ENCODE measurements at places on chromosomes 2 and 18. TPM values are rescaled to one million over a fixed set of nuclear protein-coding genes. Genes with fewer than 3 reads are reported as not detected.

- DNase-seq = no peak
- H3K27ac ChIP-seq = no peak overlapping the region
- no peak overlapping the region for H3K4me3 ChIP-seq
- no peaks in the 10 kb centered on the region for H3K36me3 ChIP-seq
- no peaks in the 10 kb centered on the region for H3K4me1 ChIP-seq
Measured at GRCh38 chr2:149617476-149617875, 29.9 kb upstream of the MMADHC start.

- no peaks in the 10 kb centered on the region for H3K36me3 ChIP-seq
- DNase-seq = no peak
- H3K4me1 ChIP-seq = no peaks in the 10 kb centered on the region
- no peak overlapping the region for H3K27ac ChIP-seq
Measured at GRCh38 chr2:111054791-111055691, 65.7 kb upstream of the BCL2L11 start.

GRCh38 chr2:105411720-105412407, 13.0 kb upstream of the FHL2 start:
- no peak for DNase-seq
- H3K27me3 ChIP-seq = no peaks in the 10 kb centered on the region
- no peaks in the 10 kb centered on the region for H3K4me1 ChIP-seq
- peak overlapping the region; percentile 34 for H3K27ac ChIP-seq

- H3K4me1 ChIP-seq = no peaks in the 10 kb centered on the region
- H3K4me3 ChIP-seq = no peak overlapping the region
- no peak for DNase-seq
- H3K36me3 ChIP-seq = no peaks in the 10 kb centered on the region
- no peaks in the 10 kb centered on the region for H3K27me3 ChIP-seq
- no peak overlapping the region for H3K27ac ChIP-seq
Measured at GRCh38 chr18:56130481-56130880, 507.9 kb downstream of the TXNL1 start.

GRCh38 chr2:147636238-147636882, 208.5 kb upstream of the ACVR2A start:
- H3K4me1 ChIP-seq = peaks cover 5% of the 10 kb centered on the region
- H3K4me3 ChIP-seq = no peak overlapping the region
- H3K27ac ChIP-seq = no peak overlapping the region
- H3K36me3 ChIP-seq = no peaks in the 10 kb centered on the region
- no peak for DNase-seq

DNA sequence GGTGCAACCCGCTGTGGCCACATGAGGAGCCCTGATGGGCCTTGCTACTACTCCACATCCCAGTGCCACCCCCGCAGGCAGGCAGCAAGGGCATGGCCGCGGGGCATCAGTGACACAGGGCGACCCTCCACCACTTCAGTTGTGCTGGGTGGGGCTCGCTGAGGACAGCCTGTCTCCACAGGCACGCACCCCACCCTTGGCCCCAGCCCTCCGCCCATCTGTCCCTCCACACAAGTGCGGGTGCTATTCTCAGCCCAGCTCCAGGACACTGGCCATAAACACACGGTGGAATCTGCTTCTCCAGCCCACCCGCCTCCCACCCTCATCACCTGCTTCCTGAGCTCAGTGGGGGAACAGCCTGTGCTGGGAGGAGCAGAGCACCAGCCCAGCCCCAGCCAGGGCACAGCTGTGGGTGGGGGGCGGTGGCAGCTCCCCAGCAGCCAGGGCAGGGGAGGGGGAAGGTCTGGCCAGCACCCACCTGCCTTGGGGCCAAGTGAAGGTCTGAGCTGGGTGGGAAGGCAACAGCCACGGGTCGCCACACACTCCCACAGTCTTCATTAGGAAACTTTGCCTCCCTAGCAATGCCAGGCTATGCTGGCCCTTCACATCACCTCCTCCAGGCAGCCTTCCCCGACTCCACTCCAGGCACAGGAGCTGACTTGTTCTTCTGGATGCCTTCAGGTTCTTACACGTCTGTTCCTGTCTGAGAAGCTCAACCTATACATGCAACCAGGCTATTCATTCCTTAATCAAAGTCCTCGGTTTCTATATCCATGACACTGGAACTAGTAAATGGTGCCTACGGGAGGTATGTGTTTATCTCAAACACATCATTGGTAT, 16.5 kb downstream of the BIN1 start:
- no peaks in the 10 kb centered on the region for H3K36me3 ChIP-seq
- H3K27me3 ChIP-seq = no peaks in the 10 kb centered on the region
- H3K4me3 ChIP-seq = no peak overlapping the region
- DNase-seq = no peak
- H3K27ac ChIP-seq = no peak overlapping the region
- H3K4me1 ChIP-seq = peaks cover 1% of the 10 kb centered on the region

DNA sequence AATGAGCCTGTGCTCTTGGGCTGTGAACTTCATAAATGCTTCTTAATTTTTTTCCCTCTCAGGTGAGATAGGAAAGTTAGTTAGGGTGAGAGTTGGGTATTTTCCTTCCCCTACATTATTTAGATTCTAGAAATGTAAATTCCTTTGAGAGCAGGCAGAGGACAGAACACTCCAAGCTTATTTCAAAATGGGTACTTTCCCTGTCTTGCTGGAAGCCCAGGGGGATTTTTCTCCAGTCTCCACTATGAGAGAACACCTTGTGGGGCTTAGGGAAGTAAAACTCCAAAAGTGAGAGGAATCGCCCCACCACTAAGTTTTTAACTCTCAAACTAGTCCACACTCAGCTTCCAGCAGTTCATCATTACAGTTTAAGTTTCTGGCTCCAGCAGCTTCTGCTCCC, 253.2 kb upstream of the CTAGE1 start:
- no peaks in the 10 kb centered on the region for H3K27me3 ChIP-seq
- no peaks in the 10 kb centered on the region for H3K4me1 ChIP-seq
- no peak overlapping the region for H3K27ac ChIP-seq
- DNase-seq = no peak

GRCh38 chr2:174529916-174530315, 43.1 kb upstream of the GPR155 start:
- no peak overlapping the region for H3K4me3 ChIP-seq
- no peak overlapping the region for H3K27ac ChIP-seq
- H3K4me1 ChIP-seq = no peaks in the 10 kb centered on the region

GRCh38 chr18:40752316-40752715, 1202.7 kb upstream of the PIK3C3 start:
- H3K4me3 ChIP-seq = no peak overlapping the region
- no peaks in the 10 kb centered on the region for H3K36me3 ChIP-seq
- no peaks in the 10 kb centered on the region for H3K4me1 ChIP-seq
- no peaks in the 10 kb centered on the region for H3K27me3 ChIP-seq
- no peak overlapping the region for H3K27ac ChIP-seq

- no peaks in the 10 kb centered on the region for H3K27me3 ChIP-seq
- no peak overlapping the region for H3K4me3 ChIP-seq
- no peaks in the 10 kb centered on the region for H3K36me3 ChIP-seq
- peaks cover 7% of the 10 kb centered on the region for H3K4me1 ChIP-seq
- no peak overlapping the region for H3K27ac ChIP-seq
Measured at GRCh38 chr18:48675352-48675761, 136.5 kb downstream of the CTIF start.

DNA sequence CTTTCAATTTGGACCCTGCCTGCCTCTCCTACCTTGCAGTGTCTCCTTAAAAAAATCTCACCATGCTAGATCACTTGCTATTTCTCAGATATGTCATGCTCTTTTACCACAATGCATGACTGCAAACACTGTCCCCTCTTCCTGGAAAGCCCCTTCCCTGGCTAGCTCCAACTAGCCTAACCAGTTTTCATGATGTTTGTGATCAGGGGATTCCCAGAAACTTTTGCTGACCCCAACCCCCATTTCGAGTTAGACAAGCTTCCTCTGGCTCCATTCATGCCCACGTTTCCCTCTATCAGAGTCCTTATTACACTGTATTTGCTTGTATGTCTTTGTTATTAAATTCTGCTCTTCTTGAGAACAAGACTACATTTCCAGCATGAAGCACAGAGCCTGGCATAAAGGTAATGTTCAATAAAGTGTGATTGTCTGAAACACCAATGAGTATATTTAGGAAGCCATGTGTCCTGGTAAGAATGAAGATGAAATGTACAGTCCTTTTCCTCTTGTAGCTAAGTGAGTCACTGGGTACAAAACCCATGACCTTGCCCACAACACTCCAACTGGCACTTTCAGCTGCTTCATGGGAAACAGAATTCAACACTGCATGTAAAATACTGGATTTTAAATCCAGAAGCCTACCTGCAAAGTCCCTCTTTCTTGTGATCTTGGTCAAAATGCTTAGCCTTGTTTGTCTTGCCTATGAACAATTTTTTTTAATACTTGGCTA, 62.0 kb upstream of the ATL2 start:
- no peak overlapping the region for H3K4me3 ChIP-seq
- H3K4me1 ChIP-seq = no peaks in the 10 kb centered on the region
- no peak overlapping the region for H3K27ac ChIP-seq
- no peaks in the 10 kb centered on the region for H3K27me3 ChIP-seq

DNA sequence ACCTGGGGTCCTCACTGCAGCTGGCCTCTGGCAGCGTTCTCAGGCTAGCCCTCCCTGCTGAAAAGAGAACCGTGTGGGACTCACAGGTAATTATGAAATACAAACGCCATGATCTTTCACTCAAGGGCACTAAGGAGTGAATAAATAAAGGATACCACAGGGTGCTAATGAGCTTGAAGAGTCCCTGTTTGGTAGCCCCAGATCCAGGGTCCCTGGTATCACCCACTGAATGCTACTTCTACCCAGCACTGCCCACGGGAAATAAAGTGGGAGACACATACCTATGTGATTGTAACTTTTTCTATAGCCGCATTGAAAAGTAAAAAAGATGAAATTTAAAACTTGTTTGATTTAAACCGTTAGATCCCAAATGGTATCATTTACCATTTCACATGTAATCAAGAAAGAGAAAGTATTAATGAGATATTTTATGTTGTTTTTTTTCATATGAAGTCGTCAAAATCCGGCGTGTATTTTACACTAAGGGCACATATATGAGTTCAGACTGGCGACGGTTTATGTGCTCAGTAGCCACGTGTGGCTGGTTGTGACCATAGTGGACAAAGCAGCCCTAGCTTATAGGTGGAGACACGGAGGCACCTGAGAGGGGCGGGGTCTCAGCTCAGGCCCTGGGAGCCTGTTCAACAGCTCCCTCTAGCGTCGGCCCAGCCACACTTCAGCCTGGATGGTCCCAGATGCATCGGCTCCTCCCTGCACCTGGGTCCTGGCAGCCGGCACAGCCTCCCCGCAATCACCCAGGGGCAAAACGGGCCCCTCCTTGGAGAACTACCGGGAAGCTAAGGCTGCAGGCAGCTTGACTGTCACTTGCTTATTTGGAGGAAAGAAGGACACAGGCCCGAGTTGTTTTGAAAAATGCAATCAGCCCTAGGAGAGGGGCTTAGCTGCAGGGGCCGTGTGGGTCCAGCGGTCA, 39.2 kb downstream of the ODC1 start:
- peak overlapping the region; percentile 74 for H3K27ac ChIP-seq
- H3K4me3 ChIP-seq = no peak overlapping the region
- no peaks in the 10 kb centered on the region for H3K36me3 ChIP-seq
- H3K4me1 ChIP-seq = peaks cover 8% of the 10 kb centered on the region
- DNase-seq = peak; percentile 91

DNA sequence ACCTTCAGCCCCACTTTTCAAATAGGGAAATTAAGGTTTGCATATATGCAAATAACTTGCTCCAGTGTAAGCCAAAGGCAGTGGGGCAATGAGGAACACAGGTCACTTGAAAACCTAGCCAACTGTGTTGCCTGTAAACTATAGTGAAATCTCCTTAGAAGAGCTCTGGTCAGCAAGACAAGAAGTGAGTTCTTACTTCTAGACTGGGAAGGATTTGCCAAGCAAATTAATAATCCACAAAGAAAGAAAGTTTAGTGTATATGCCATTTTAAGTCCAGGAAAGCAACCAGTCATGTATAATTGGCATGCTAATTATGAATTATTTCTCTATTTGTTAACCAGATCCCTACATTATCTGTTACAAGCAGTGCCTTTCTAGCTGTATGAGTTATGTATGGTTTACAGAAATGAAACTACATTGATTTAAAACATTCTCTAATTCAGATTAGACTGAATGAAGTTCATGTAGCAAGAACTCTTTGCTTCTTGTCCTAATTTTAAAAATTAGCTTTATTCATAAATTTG, 129.9 kb downstream of the MTX2 start:
- H3K4me3 ChIP-seq = no peak overlapping the region
- H3K4me1 ChIP-seq = no peaks in the 10 kb centered on the region
- no peak overlapping the region for H3K27ac ChIP-seq
- no peaks in the 10 kb centered on the region for H3K27me3 ChIP-seq

GRCh38 chr18:46406539-46406932, 250.5 kb downstream of the LOXHD1 start:
- H3K36me3 ChIP-seq = no peaks in the 10 kb centered on the region
- no peak for DNase-seq
- no peaks in the 10 kb centered on the region for H3K4me1 ChIP-seq
- H3K27ac ChIP-seq = no peak overlapping the region
- no peaks in the 10 kb centered on the region for H3K27me3 ChIP-seq

DNA sequence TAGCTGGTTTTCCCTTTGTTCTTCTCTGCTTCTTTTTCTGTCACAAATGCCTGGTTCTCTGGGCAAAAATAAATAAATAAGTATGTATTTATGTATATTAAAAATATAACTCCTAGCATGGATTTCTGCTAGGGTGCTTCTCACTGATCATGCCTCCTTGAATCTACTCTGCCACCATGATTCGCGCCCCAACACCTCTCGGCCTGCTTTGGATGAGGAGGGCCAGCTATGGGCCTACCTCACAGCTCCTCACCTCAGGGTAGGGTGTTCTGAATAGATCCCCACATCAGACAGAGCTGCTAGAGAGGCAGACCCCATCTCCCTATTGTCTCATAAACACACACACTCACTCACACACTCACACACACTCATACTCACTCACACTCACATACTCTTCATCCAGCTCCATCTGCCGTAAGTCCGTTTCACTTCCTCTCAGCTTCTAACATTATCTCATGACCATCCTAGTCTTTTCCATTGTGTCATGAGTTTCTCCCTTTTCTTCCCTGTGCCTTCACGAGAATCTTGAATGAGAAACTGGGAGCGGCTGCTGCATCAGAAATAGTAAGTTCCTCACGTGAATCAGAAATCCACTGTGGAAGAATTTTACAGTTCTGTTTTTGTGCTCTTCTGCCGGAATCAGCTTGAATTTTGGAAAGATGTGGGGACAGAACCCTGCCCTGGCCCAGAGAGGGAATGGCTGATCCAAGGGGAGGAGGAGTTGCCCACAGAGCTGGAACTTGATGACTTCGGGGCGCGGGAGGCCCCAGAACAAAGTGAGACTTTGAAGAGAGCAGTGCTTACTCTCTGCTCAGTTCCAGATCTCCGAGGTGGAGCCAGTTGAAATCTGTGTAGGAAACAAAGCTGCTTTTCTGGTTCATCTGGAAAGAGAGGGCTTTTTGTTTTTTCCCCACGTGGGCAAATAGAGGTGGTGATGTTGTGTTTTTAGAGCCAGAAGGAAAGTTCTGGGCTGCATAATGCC, 20.9 kb downstream of the ANXA4 start:
- no peaks in the 10 kb centered on the region for H3K36me3 ChIP-seq
- H3K4me3 ChIP-seq = no peak overlapping the region
- H3K27me3 ChIP-seq = no peaks in the 10 kb centered on the region
- H3K27ac ChIP-seq = peak overlapping the region; percentile 8
- H3K4me1 ChIP-seq = no peaks in the 10 kb centered on the region

- no peaks in the 10 kb centered on the region for H3K4me1 ChIP-seq
- no peak overlapping the region for H3K27ac ChIP-seq
- H3K27me3 ChIP-seq = no peaks in the 10 kb centered on the region
Measured at GRCh38 chr2:202718614-202719013, 83.8 kb downstream of the FAM117B start.

HSBP1L1 gene
- 51.8 TPM for total RNA-seq

ANTXR1 gene
- 8.1 TPM for total RNA-seq

SLC4A5 gene
- 0.45 TPM for total RNA-seq

SCN3A gene
- 0.40 TPM for total RNA-seq

NOSTRIN gene
- 29.0 TPM for total RNA-seq

ALPI gene
- 9.4 TPM for total RNA-seq

CDH19 gene
- total RNA-seq = 3.6 TPM
